ENCODE measurements at places on chromosomes 1 and 21.

GRCh38 chr1:81869307-81869706, 68.6 kb downstream of the ADGRL2 start:
- DNase-seq: no peak

GRCh38 chr1:57620605-57621004, 196.7 kb upstream of the DAB1 start:
- no peak for DNase-seq

DNA sequence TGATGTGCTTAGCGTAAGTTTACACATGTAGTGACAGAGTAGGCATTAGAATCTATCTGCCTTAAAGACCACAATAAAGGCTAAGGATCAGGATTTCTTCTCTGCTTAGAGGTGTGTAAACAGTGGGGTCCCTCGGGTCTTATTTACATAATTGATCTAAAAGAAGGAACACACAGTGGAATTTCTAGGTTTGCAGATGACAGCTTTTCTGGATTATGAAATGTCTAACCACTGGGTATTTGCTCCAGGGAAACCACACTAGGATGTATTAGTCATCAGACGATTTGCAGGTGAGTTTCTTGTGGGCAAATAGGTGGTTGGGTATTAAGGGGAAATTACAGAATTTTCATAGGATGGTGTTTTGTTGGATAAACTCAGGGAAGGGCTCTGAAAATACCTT, 5.8 kb downstream of the LRRC8D start:
- DNase-seq: no peak

GRCh38 chr1:35777109-35777508, 7.3 kb upstream of the CLSPN start:
- DNase-seq: no peak

DNA sequence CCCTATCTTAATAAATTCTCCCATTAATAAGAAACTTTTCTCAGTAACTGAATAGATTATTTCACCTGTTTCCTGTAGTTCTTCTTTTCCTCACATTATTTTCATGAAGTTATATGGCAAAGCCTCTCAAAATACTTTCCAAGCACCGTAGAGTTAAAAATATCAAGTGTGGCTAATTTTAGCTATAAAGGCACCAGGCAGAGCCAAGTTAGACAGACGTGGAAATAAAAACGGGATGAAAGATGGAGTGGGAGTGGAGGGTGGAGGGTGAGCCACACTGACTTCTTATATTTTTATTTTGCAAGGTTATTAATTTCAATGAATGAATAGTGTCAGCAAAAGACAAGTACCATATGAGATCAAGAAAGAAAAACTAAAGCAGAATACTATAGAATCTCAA, 71.7 kb downstream of the ENAH start:
- no peak for DNase-seq

DNA sequence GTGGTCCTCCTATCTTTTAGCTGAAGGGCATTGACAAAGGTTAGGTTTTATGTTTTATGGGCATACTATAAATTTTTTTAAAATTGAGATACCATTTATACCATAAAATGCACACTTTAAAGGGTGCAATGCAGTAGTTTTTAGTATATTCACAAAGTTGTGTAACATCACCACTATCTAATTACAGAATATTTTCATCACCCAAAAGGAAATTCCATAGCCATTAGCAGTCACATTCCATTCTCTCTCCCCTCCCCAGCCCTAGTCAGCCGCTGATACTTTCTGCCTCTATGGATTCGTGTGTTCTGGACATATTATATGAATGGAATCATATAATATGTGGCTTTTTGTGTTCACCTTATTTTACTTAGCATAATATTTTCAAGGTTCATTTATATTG, 135.8 kb upstream of the B3GALT2 start:
- no peak for DNase-seq

DNA sequence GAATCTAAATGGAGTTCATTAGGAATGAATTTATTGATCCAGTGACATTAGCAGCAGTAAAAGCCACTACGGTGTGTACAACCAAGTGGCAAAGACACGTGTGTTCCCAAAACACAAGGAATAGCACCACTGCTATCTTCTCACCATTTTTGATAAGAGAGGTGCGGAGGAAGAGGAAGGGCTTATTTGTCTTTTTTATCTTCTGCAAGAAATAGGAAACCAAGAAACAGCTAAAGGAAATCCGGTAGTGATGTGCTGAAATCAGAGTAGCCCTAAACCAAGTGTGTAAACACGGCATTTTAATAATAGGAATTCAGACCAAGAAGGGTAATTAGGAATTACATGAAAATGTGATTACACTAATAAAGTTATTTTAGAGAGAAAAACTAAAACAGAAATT, 9.1 kb upstream of the SCYL3 start:
- no peak for DNase-seq

- no peak for DNase-seq
Observed at GRCh38 chr1:231059566-231060193, 19.6 kb upstream of the FAM89A start.

GRCh38 chr1:159968901-159969300, 14.9 kb upstream of the SLAMF9 start:
- no peak for DNase-seq

All from activated T-cell treated with anti-CD3 and anti-CD28 coated beads, Interleukin-2, amount 50 U/mL, for 48 hours (primary cell).